ENCODE measurements at places on chromosomes 2 and 18.

DNA sequence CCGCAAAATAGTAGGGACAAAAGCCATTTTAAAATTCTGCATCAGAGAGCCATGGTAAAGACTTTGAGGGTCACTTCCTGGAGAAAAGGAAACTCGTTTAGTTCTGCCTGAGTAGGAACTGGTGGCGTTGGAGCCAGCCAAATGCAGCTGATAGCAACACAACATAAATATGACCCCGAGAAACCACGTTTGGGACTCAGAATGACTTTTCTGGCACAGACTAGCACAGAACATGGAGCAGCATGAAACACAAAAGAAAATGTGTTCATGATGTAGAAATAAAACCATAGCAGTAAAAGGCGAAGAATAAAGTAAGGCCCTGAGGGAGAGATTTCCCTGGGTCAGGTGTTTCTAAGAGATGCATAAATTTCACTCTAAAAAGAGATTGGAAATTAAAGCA is 149.2 kb upstream of the KLHL29 start:
- H3K27me3 ChIP-seq: peaks cover 91% of the 10 kb centered on the region
- H3K36me3 ChIP-seq: no peaks in the 10 kb centered on the region
- no peak overlapping the region for H3K4me3 ChIP-seq
- no peak overlapping the region for H3K27ac ChIP-seq

DNA sequence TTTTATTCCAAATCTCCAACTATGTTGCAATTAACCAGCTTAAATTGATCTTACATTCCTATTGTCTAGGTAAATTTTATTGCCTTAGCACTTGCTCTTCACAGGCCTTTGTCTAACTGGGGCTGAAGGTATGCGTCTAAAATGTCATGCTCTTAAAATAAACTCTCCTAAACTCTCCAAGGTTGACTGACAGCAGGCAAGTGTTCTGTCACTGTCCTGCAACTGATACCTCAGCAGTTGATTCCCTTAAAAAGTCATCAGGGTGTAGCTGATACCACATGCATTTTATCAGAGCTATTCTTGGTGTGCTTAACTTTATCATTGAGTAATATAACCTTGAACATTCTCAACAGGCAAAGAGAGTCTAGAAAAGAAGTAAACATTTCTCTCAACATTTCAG is 680 bp downstream of the TTN start:
- H3K4me3 ChIP-seq: no peak overlapping the region
- H3K27me3 ChIP-seq: no peaks in the 10 kb centered on the region
- H3K27ac ChIP-seq: no peak overlapping the region
- no peaks in the 10 kb centered on the region for H3K4me1 ChIP-seq
- no peaks in the 10 kb centered on the region for H3K36me3 ChIP-seq
- DNase-seq: no peak

- DNase-seq: no peak
- H3K27me3 ChIP-seq: peaks cover 18% of the 10 kb centered on the region
- H3K27ac ChIP-seq: no peak overlapping the region
- no peak overlapping the region for H3K4me3 ChIP-seq
Observed at GRCh38 chr18:77635858-77636257, 386.2 kb downstream of the GALR1 start.

DNA sequence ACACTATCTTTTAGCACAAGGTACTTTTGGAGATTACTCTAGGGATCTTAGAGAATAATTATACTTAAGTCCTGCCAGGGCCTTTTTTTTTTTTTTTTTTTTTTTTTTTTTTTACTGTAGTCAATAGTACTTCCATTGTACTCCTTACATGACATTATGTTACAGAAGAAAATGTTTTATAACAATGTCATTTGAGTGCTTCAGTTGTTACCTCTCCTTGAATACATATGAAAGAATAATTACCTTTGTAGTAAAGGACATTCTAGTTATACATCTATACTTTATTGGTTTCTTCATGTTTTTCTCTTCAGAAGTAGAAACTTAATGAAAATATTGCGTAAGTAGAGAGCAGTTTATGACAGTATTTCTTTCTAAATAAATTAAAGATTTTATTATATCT is 834.9 kb downstream of the DPP10 start:
- DNase-seq: no peak
- no peaks in the 10 kb centered on the region for H3K4me1 ChIP-seq
- H3K27ac ChIP-seq: no peak overlapping the region
- no peaks in the 10 kb centered on the region for H3K36me3 ChIP-seq
- H3K27me3 ChIP-seq: 0 out of 2 replicates have a peak, but pooled peaks cover 4% of the 10 kb centered on the region
- H3K4me3 ChIP-seq: no peak overlapping the region

DNA sequence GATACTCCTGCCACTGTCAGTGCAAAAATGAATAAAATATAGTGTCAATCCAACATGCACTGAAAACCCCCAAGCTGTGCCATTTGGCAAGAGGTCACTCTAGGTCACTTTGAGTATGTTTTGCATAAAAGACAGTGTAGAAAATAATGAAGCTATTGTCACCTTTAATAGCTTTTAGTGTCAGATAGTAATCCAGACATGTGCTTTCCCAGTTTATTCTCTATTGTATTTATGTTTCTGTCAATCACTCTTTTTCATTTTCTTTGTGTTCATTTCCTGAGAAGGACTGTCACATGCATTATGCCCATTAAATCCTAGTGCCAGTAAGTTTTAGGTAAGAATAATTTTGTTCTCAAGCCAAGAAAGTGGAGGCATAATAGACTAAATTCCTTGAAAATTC is 1073.9 kb upstream of the CDH2 start:
- H3K27ac ChIP-seq: no peak overlapping the region
- H3K4me1 ChIP-seq: no peaks in the 10 kb centered on the region
- no peak for DNase-seq
- H3K36me3 ChIP-seq: no peaks in the 10 kb centered on the region

DNA sequence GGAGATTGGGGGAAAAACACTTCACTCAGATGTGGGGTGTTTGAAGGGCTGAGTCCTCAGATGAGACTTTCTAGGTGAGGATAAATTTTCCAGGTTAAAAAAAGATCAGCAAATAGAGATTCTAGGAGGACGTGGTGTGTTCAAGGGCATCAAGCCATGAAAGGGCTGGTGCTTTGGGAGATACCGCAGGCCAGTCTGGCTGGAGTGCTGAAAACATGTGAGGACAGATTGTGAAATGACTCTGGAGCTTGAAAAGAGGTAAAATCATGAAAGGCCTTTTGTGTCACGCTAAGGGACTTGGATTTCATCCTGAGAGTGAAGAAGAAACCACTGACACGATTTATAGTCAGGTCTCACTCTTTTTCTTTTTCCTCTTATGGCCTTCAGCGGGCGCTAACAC is 320.5 kb downstream of the DPP10 start:
- no peak overlapping the region for H3K4me3 ChIP-seq
- no peak overlapping the region for H3K27ac ChIP-seq
- no peaks in the 10 kb centered on the region for H3K27me3 ChIP-seq

DNA sequence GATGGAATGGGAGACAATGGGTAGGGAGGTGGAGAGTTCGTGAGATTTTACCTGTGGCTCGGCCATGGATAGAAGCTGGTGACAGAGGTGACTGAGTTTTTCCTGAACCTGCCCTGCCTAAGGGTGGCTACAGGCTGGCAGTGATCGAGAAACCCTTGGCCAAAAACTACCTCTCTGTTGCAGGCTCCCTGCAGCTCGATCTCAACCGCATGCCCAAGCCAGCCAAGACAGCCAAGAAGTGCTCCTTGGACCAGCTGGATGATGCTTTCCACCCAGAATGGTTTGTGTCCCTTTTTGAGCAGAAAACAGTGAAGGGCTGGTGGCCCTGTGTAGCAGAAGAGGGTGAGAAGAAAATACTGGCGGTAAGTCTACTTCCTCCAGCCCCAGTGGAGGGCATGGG is 225.5 kb downstream of the DYSF start:
- H3K27ac ChIP-seq: no peak overlapping the region
- H3K4me3 ChIP-seq: no peak overlapping the region
- H3K36me3 ChIP-seq: no peaks in the 10 kb centered on the region
- no peak for DNase-seq
- H3K27me3 ChIP-seq: no peaks in the 10 kb centered on the region

DNA sequence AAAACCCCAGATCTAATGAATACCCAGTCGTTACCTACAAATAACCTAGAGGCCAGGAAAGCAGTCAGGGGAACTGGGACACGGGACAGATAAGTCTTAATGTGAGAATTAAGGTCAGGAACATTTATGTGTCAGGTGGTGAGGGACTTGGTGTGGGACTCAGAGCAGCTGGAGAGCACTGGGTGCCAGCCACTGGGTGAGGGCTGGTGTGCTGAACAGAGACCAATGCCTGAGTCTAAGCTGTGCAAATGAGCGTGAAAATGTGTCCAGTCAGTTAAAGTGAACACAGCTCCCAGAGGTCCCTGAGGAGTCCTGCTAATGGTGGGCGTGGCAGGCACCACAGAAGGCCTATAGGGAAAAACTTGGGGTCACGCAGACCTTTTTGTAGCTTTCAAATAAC is 225.9 kb downstream of the C1D start:
- H3K36me3 ChIP-seq: no peaks in the 10 kb centered on the region
- no peak overlapping the region for H3K27ac ChIP-seq
- H3K4me1 ChIP-seq: no peaks in the 10 kb centered on the region
- no peak overlapping the region for H3K4me3 ChIP-seq
- no peak for DNase-seq
- H3K27me3 ChIP-seq: no peaks in the 10 kb centered on the region

Data from PC-9 (cell line).